ENCODE measurements at places on chromosomes 12 and 14. TPM values are rescaled to one million over a fixed set of nuclear protein-coding genes. Genes with fewer than 3 reads are reported as not detected.

NR1H4 gene
- polyA plus RNA-seq = 0.18 TPM

LPAR5 gene
- 16.0 TPM for polyA plus RNA-seq

- no peak for DNase-seq
These were observed 58.5 kb upstream of the DHRS4 start for GRCh38 chr14:23895053-23895419.

DNA sequence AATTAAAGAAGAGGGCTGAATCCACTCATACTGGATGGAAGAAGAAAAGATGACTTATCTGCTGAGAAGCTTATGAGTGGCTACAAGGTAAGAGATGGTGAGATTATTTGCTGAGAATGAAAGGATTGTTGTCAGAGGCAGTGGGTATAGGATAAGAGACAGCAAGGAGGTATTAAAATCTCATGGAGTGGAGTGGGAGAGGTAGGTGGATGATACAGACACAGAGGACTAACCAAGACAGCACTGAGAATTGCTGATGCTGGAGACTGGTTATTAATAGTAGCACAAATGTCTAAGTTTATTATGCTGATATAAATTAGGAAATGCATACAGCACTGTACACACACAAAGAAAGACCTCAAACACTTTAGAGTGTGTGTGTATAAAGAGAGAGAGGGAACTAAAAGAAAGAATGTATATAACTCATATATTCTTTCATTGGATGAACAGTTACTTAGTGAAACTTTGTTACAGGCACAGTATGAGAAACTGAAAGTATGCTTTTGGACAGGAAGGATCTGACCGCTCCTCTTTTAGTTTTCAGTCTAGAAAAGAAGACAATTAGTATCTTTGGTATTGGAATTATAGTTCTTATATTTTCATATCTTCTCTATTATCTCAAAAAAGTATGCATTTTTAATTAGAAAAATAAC is 543.1 kb downstream of the LRFN5 start:
- no peak for DNase-seq

GRCh38 chr12:68665016-68665569 is 21.7 kb upstream of the NUP107 start:
- DNase-seq = no peak

GRCh38 chr14:44609876-44610510 is 102.9 kb upstream of the FSCB start:
- DNase-seq = no peak

DNA sequence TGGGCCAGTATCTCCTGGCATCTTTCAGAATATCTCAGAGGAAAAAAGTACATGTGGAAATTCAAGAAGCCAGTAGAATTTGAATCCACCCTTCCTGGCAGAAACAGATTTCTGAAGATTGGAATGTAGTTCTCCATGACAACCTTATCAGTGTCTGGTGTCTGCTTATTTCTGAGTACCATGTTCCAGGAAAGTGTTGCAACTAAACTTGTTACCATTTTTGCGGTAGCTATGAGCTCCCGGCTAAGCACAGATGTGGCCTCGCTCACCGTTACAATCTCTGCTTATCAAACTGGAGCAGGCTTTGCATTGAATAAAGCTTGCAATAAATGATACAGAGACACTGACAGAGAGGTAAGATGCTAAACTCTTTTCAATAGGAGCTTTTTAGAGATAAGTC is 13.0 kb upstream of the ITPR2 start:
- DNase-seq = no peak

CDH24 gene
- 3.1 TPM for polyA plus RNA-seq

DNA sequence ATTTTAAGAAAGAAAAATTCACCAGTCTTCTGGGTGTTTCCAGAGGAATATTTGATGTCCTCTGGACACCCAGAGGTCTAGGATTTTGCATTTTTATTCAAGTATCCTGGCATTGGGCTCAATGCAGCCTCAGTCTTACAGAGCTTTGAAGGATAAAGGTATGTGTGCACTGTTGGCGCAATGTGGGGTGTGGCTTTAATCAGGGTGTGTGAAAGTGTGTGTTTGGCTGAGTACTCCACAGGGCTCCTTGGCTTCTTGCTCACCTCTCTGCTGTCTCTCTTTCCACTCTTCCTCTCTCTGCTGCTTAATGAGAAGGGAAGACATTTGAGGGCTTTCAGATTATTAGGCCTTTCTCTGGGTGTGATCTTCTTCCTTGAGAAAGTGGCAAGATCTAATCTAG is 193.3 kb upstream of the CCND2 start:
- no peak for DNase-seq

DNA sequence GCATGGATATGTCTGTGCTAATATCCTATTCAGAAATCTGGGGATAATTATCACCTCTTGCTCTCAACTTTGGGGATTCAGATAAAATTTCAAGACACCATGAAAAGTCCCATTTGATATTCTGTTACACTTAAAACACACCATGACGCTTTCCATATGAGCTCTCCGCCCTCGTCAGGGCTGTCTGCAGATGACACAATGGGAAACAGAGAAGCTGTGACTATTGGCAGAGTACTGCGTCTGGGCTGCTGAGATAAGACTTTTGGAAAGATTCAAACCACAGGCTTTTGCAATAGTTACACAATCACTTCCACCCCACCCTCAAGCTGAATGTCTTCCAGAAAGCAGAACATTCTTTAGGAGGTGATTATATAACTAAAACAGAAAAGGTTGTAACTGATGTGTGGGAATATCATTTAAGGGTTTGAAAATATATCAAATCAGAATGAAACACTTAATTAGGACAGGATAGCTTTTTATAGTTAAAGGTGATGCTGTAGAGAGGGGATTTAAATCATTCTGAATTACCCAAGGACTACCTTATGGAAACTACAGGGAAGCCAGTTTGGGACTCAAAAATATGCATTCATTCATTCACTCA is 75.3 kb upstream of the TMPO start:
- DNase-seq = no peak

- no peak for DNase-seq
These were observed 25.6 kb upstream of the ARID4A start for GRCh38 chr14:58272588-58273372.

DNA sequence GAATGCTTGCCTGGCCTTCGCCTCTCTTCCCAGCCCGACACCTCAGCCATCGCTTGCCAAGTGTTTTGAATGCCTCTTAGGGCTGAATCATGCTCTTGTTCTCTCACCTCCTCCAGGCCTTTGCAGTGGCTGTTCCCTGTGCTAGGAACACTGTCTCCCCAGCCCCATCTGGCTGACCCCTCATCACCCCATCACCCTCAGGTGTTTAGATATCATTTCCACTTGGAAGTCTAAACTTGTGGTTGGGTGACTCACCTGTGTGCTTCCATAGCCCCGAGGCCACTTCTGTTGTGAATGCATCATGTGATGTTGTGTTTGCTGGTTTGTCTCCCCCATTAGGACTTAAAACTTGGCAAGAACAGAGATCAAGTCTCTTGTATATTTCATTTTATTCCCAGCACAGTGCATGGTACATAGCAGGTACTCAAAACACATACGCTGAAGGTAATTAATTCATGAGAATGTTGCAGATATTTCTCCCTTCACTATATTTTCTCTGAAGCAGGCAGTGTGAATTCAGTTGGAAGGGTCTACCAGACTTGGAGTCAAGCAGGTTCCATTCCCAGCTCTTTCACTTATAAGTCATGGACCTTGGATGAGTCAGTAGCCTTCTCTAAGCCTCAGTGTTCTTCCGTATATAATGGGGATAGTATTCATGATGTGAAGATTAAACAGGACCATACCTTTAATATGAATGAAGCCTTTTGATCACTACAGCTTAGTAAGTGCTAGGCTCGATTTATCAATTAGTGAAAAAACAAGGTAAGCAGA is 67.8 kb downstream of the HRK start:
- no peak for DNase-seq

ISM2 gene
- polyA plus RNA-seq = not detected

CD69 gene
- 49.2 TPM for polyA plus RNA-seq

DNA sequence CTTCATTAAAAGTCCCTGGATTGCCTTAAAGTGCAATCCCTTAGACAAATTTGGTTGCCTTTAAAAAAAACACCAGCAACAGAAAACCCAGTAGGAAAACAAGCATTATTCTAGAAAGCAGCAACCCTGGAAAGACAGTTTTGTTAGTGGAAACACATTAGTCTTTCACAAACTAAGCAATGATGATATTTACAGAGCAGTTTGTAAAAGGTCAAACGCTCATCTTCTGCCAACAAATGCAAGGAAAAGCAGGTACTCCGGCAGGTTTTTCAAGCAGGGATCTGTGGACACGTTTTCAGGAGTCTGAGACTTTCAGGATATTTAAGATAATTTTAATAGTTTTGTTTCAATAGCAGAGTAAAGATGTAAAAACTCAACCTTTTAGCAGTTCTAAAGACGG is 202.2 kb downstream of the EXOC5 start:
- no peak for DNase-seq

KSR2 gene
- polyA plus RNA-seq = 0.02 TPM

- DNase-seq = no peak
These were observed 2.3 kb upstream of the SLC25A3 start for GRCh38 chr12:98591209-98591608.

DNA sequence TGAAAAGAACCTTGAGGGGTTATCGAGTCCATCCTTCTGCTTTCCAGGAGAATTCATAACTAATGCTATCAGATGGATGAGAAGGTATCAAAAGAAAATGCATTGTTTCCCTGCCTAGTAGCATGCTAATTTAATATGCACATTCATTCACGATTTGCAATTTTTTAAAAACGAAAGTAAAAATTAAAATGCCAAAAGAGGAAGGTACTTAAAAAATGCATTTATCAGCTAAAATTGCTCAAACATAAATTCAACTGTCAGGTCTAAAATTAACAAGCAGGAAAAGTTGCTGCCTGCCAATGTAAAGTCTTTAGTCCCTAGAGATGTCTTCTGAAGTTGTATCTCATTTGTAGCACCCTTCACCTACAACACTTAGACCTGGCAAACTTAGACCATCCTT is 7.9 kb downstream of the ATF7 start:
- DNase-seq = no peak

DNA sequence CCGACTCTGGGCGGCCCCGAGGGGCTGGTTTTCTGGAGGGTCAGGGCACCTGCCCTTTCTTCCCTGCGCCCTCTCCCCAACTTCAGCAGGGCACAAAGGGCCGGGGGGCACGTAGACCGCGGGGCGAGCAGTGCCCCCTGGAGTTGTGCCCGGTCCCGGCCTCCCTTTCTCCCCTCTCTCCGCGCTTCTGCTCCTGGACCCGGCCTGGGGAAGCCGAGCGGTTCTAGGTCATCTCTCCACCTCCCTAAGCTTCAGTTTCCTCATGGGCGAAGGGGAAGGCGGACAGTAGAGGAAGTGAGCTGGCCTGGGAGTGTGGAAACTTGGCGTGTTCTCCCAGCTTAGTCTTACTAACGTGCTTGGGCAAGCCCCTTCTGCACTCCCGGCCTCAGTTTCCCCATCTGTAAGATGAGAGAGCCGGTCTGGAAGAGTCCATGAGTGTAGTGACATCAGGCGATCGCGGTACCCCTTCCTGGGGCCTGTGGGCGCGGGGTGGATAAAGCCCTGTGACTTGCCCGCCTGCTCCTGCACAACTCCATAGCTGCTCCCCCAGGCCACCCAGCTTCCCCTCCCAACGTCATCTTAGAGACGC is 158.6 kb upstream of the PARP11 start:
- peak; percentile 75 for DNase-seq

FGFR1OP2 gene
- 41.8 TPM for polyA plus RNA-seq

HAL gene
- polyA plus RNA-seq = 1.9 TPM

- DNase-seq = peak; percentile 96
These were observed at the start of gene GPR132 for GRCh38 chr14:105065280-105066228. GPR132 (minus strand) TSS chr14:105065430; CDS start chr14:105055420, 10,010 bp downstream.

GRCh38 chr14:102759456-102760187 is 17.6 kb upstream of the TRAF3 start:
- no peak for DNase-seq

DNA sequence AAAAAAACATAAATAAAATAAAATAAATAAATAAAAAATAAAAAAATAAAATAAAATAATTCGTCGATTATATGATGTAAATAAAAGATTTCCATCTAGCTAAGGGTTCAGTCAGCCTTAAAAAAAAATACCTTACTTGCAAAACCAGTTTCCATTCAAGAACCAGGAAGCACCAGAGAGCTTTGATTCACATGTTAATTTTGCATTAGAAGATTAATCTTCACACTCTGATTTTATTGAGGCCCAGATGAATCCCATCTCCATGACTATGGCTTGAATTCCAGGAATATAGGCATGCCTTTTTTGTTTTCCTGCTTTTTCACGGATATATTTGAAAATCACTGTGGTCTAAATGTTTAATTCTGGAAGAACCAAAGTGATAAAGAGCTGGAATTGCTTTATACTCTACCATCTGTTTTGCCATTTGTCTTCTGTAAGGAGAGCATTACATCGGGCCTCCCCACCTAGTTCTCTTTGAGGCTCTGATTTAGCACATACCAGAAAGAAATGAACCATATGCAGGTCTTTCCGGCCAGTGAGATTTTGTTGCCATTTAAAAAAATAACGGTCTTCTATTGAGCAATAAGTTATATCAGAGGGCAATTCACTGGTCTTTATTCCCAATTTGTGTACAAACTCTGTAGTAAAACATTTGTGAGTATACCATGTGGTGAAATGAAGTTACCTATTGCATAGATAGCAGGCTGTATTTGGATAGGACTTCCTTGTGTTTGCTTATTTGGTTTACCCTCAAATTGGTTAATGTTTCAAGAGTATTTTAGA is 175.5 kb downstream of the AEBP2 start:
- no peak for DNase-seq

DNA sequence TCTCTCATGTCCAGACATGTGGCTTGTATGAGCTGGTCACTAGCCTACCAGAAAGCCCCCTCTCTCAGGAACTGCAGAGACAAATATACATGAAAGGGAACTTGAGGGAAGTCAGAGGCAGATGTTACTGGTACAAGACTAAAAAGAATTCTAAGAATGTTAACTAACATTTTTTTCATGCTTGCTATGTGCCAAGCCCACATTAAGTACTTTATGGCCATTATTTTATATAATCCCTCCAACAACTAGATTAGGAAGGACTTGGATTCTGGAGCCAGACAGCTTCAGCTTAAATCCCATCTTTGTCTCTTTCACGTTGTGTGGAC is 24.6 kb downstream of the TTC9 start:
- no peak for DNase-seq

DNA sequence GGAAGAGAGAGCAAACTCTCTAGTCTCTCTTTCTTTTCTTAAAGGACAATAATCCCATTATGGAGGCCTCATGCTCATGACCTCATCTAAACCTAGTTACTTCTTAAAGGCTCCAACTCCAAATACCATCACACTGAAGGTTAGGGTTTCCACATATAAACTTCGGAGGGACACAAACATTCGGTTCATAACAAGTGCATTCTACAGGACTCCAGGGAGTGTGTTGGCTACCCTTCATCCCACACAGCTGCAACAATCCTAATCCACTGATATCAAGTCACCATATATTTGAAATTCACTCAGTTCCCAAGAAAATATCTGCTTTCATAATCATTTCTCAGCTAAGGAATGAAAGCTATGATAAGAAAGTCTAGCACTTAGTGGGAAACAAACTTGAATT is 265.9 kb upstream of the PLEKHG7 start:
- no peak for DNase-seq

OR4E2 gene
- polyA plus RNA-seq = not detected

DNA sequence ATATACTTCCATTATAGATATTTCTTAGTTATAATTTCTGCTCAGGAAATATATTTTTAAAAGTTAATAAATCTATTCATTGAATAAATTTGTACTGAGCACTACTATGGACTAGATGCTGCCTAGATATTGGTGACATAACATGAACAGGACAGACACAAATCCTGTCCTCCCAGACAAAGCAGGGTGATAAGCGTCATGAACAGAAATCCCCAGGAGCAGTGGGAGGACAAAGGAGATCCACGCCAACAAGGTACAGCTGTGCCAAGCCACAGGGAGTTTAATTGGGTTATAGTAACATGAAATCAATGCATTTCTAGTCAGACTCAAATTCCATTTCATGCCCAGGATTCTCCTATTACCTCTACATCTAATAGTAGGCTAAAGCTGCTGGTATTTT is 171.8 kb upstream of the CPNE8 start:
- no peak for DNase-seq

GLIPR1L1 gene
- polyA plus RNA-seq = not detected

All from spleen (tissue), 13 donors.